Activated naive CD8-positive, alpha-beta T cell treated with anti-CD3 and anti-CD28 coated beads for 36 hours (primary cell): ENCODE measurements at places on chromosomes 5 and 9. TPM values are rescaled to one million over a fixed set of nuclear protein-coding genes. Genes with fewer than 3 reads are reported as not detected.
A peak's percentile ranks its signal among the peaks of the same experiment; 100 is the strongest.

DNA sequence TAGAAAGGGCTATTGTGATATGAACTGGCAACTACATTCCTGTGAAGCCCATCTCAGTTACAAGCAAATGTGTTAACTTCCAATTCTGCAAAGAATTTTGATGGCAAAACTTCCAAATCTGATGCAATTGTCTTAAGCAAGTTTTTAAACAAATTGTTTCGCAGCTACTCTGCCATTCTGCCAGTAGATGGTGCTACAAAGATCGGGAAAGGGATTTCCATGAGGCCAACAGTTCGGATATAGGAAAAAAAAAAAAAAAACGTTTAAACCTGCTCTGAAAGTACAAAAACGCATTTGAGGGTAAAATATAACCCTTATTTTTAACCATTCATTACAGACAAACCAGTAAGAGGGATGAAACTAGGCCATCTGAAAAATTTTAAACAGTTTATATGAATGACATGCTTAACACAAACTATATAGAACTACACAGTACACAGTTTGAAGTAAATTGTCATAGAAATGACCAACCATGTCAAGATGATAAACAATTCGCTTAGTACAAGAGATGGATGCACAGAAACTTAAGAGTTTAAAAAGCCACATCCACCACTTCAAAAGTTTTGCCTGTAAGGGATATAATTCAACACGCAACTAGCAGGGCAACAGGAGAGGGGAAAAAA is 2.2 kb downstream of the HNRNPA0 start:
- peak overlapping the region; percentile 98 for H3K4me3 ChIP-seq
- H3K27me3 ChIP-seq, result peaks cover 4% of the 10 kb centered on the region
- H3K27ac ChIP-seq, result peak overlapping the region; percentile 100
- DNase-seq, result no peak

- DNase-seq, result no peak
- H3K36me3 ChIP-seq, result no peaks in the 10 kb centered on the region
- H3K4me3 ChIP-seq, result no peak overlapping the region
- H3K4me1 ChIP-seq, result peaks cover 6% of the 10 kb centered on the region
- peaks cover 9% of the 10 kb centered on the region for H3K27me3 ChIP-seq
Observed at GRCh38 chr5:157431544-157432200, 28.3 kb upstream of the NIPAL4 start.

The IFNA14 gene
- total RNA-seq, result not detected

DNA sequence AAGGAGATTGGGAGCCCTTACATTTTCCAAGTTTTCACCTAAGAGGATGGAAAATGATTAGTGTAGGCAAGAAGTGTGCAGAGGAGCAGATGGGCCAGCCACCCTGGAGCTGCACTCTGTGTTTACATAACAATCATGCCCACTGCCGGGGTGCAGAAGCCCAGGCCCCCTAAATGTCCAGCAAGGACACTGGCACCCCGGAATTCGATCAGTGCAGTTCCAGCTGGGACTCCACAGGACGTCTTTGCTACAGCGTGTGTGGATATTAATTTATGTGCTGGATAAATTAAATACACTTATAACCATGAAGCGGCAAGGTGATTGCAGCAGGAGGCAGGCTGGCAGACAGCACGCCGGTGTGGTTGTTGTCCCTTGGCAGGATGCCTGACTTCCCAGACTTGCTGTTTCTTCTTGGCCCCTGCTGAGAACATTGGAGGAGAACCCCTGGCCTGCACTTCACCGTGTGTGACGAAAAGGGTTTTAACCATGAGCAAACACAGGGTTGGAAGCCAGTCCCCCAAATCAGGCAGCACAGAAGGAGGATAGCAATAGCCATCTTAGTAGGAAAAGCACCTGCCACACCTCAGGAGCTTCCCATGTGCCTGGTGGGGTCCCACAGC is 73.7 kb downstream of the GADD45G start:
- no peak overlapping the region for H3K27ac ChIP-seq
- DNase-seq, result no peak
- no peaks in the 10 kb centered on the region for H3K36me3 ChIP-seq
- no peak overlapping the region for H3K4me3 ChIP-seq
- no peaks in the 10 kb centered on the region for H3K27me3 ChIP-seq

The NR2F1 gene
- not detected for total RNA-seq

GRCh38 chr5:118293378-118293777 is 695.0 kb downstream of the DTWD2 start:
- DNase-seq, result no peak
- H3K36me3 ChIP-seq, result no peaks in the 10 kb centered on the region
- H3K4me3 ChIP-seq, result no peak overlapping the region
- H3K4me1 ChIP-seq, result no peaks in the 10 kb centered on the region

GRCh38 chr5:110049816-110050215 is 360.1 kb downstream of the MAN2A1 start:
- H3K36me3 ChIP-seq, result no peaks in the 10 kb centered on the region
- no peak overlapping the region for H3K27ac ChIP-seq
- no peak overlapping the region for H3K4me3 ChIP-seq
- H3K4me1 ChIP-seq, result peaks cover 18% of the 10 kb centered on the region
- H3K27me3 ChIP-seq, result no peaks in the 10 kb centered on the region
- no peak for DNase-seq

DNA sequence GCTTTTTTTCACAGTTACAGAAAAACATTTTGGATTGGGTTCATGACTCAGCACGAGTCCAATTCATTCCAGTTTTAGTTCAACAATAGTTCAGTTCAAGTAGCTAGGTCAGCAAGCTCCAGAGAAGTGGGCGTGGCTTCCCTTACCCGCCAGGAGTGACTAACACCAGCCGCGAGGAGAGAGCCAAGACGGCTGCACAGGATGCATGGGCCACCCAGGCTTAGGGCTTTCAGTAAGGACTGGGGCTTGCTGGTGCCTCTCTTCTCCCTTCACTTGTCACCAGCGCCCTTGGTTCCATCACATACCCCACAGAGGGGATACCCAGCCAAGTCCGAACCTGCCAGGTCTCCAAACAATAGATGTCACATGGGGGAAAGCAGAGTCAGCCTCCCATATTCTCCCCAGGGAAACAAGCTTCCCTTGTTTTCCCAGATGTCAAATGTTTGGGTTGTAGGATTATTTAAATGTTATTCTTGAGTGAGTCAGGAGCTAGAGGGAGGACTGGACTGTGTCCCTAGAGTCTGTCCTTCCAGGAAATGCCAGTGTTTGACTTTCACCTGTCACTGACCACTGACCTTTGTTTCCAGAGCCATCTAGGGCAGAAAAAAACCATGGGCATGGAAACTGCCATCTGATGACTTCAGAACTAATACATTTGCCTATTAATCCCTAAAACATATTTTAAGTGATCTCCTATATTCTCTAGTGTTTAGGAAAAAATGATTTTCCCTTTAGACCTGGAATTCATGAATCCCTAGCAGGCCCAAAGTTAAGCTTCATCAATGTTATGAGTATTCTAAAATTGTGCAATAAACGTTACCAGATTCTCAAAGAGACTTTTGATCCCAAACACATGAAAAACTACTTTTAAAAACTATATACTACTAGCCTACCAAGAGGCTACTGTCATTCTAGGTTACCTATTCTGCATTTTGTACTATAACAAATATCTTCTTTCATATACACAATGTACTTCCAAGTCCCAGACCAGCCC is 51.9 kb downstream of the NIPAL4 start:
- DNase-seq, result no peak
- no peak overlapping the region for H3K27ac ChIP-seq
- H3K4me3 ChIP-seq, result no peak overlapping the region
- no peaks in the 10 kb centered on the region for H3K36me3 ChIP-seq
- peaks cover 2% of the 10 kb centered on the region for H3K27me3 ChIP-seq

The LOX gene
- total RNA-seq, result not detected

DNA sequence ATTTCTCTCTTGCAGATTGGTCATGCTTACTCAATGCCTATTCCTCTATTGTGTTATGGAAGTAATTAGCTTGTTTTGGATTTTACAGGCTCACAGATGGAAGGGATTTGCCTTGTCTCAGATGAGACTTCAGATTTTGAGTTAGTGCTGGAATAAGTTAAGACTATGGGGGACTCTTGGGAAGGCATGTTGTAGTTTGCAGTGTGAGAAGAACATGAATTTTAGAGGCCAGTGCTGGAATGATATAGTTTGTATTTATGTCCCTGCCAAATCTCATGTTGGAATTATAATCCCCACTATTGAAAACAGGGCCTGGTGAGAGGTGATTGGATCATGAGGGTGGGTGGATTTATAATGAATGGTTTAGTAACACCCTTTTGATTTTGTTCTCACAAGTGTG is 6.1 kb upstream of the TUSC1 start:
- H3K36me3 ChIP-seq, result no peaks in the 10 kb centered on the region
- H3K4me3 ChIP-seq, result no peak overlapping the region
- H3K4me1 ChIP-seq, result no peaks in the 10 kb centered on the region
- peaks cover 8% of the 10 kb centered on the region for H3K27me3 ChIP-seq

DNA sequence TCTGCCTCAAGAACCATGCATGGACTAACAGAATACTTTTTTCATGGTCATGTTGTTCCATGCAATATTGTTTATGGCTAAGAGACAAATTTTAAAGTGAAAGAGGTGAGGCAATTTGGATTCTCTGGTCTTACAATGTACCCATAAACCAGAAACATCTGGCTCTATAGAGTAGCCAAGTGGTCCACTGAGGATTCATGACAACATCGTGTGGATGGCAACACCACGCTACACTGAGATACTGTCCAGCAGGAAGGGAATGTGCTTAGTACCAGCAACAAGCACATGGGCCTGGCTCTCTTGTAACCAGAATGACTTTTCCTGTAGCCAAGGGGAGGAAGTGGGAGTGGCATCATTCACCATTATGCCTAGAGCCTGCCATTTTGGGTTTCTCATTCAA is 218.2 kb downstream of the GADD45G start:
- DNase-seq, result no peak
- peaks cover 9% of the 10 kb centered on the region for H3K4me1 ChIP-seq
- H3K27me3 ChIP-seq, result no peaks in the 10 kb centered on the region
- H3K36me3 ChIP-seq, result no peaks in the 10 kb centered on the region

DNA sequence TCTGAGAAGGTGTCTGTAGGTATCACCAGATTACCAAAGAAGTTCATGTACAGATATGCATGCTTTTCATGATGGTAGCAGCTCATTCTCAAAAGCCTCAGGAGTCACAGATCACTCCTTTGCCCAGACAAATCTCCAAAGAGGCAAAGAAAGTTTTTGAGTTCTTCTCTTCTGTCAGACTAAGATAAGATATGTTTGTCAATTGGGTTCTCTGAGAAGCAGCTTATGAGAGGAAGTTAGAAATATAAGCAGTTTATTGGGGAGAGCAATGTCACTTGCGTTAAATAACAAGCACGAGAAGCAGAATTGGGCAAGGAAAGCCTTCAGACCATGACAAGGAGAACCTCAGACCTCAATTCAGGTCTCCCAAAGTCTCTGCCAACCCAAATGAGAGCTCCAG is 219.2 kb upstream of the KLF4 start:
- no peak for DNase-seq
- H3K27ac ChIP-seq, result no peak overlapping the region
- H3K4me1 ChIP-seq, result no peaks in the 10 kb centered on the region

The WNK2 gene
- total RNA-seq, result 0.89 TPM

DNA sequence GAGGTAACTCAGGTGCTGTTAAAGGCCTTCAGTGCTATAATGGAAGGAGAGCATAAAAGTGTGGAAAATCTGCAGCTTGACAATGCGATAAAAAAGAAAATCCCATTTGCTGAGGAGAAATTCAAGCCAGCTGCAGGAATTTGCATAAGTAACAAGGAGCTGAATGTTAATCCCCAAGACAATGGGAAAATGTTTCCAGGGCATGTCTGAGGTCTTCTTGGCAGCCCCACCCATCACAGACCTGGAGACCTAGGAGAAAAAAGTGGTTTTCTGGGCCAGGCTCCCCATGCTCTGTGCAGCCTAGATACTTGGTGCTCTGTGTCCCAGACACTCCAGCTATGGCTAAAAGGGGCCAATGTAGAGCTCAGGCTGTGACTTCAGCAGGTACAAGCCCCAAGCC is 1159.6 kb downstream of the CDH18 start:
- no peaks in the 10 kb centered on the region for H3K4me1 ChIP-seq
- no peaks in the 10 kb centered on the region for H3K27me3 ChIP-seq
- no peak overlapping the region for H3K4me3 ChIP-seq
- DNase-seq, result no peak
- no peaks in the 10 kb centered on the region for H3K36me3 ChIP-seq

The EQTN gene
- total RNA-seq, result not detected

- no peak overlapping the region for H3K27ac ChIP-seq
- no peaks in the 10 kb centered on the region for H3K4me1 ChIP-seq
- no peak for DNase-seq
- H3K36me3 ChIP-seq, result no peaks in the 10 kb centered on the region
- no peaks in the 10 kb centered on the region for H3K27me3 ChIP-seq
Observed at GRCh38 chr5:81948349-81948748, 23.5 kb upstream of the ATG10 start.

GRCh38 chr9:134919303-134919702 is 1.6 kb upstream of the FCN1 start:
- H3K36me3 ChIP-seq, result no peaks in the 10 kb centered on the region
- H3K4me3 ChIP-seq, result no peak overlapping the region
- peaks cover 3% of the 10 kb centered on the region for H3K27me3 ChIP-seq
- H3K4me1 ChIP-seq, result no peaks in the 10 kb centered on the region
- no peak for DNase-seq

DNA sequence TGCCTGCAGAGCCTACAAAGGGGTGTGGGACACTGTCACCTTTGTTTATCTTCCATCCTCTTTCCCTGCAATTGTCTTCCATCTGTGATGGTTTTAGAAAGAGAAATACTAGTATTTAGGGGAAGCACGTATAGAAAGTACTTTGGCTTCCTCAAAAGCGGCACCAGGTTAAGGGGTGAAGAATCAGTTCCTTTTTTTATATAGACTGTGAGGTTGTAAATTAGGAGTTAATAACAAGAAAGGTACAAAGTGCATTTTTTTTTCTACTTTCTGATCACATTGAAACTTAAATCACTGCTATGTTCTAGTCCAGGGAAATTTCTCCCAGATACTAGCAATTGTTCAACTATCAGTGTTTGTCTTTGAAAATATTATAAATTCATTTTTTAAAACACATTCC is 219.3 kb downstream of the CEMIP2 start:
- DNase-seq, result no peak
- H3K4me3 ChIP-seq, result no peak overlapping the region
- peaks cover 37% of the 10 kb centered on the region for H3K27me3 ChIP-seq

DNA sequence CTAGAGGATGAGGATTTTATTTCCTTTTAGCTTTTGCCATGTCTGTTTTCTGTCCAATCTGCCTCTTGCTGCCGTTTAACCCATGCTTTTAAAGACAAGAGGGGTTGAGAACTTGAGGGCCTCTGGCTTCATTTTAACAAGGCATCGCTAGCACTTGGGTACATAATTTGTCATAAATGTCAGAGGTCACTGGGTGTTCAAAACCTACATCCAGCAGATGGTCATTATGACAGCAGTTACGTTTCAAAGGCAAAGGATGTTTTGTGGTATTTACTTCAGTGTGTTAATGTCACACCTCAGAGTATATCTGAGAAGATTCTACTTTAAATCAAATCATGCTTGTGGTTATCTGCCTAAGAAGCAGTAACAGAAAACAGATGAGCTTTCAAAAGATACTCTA is 918.3 kb downstream of the NR2F1-AS1 start:
- no peak overlapping the region for H3K4me3 ChIP-seq
- DNase-seq, result no peak
- no peaks in the 10 kb centered on the region for H3K36me3 ChIP-seq
- no peak overlapping the region for H3K27ac ChIP-seq

The WDR36 gene
- 80.7 TPM for total RNA-seq
